MM.1S (cell line): ENCODE measurements at places on chromosomes 2 and 18.

GRCh38 chr2:138219961-138220360 lies 255.7 kb downstream of the HNMT start:
- no peak for DNase-seq

GRCh38 chr2:117820444-117820843 lies 6.0 kb downstream of the DDX18 start:
- no peak for DNase-seq

DNA sequence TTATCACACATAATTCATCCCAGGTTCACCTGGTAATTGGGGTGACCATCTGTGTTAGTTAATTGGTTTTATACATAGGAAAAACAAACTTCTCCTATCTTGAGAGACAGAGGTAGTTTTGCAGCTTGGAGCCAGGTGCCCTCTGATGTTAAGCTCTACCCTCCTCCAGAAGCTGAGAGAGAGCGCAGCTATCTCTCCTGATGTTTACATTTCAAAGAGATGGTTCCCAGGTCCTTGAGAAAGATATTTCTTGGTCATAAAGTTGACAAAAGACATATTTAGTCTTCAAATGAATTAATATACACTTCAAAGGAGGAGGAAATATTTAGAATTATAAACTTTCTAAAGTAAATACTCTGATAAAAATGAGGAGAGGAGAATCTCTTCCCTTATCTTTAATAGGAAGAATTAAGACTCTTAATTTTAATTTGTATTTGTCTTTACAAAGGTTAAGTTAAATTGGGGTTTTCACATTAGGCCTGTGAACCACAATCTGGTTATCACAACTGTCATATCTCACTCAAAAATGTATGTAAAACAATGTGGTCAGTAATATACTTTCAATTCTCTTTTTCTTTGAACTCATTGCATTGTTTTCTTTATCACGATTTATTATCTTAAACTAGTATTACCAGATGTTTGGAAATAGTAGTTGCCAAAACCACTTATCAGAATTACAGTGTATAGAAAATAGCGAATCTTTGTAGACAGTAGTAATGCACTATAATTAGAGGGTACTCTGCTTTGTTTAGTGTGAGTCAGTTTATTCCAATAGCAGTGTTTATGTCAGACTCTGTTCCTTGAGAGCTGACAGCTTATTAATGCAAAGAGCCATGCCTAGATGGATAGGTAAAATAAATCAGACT lies 26.8 kb downstream of the SERPINB4 start:
- peak; percentile 33 for DNase-seq

GRCh38 chr2:126793885-126794613 lies 104.6 kb upstream of the TEX51 start:
- DNase-seq, result no peak

DNA sequence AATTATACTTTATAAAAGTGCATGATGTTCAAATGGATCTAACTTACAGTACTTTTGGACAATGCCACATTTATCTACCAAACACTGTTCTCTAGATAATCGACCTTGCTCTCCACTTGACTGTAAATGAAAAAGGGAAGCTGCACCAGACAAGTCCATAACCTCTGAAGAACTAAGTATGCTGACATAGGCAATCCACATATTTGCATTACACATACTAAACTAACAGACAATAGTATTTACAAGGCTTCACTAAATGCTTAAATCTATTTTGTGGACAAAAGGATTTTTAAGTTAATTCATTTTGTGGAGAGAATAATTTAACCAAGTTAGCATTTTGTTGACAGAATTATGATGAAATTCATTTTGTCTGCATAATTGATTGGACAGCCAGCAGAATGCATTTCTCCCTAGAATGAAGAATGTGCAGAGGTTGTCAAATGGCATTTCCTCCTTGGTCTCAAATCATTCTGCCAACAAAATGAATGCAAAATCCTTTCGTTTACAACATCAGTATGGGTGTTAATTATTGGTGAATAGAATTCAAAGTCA lies 520.9 kb downstream of the CPS1 start:
- DNase-seq, result peak; percentile 15

DNA sequence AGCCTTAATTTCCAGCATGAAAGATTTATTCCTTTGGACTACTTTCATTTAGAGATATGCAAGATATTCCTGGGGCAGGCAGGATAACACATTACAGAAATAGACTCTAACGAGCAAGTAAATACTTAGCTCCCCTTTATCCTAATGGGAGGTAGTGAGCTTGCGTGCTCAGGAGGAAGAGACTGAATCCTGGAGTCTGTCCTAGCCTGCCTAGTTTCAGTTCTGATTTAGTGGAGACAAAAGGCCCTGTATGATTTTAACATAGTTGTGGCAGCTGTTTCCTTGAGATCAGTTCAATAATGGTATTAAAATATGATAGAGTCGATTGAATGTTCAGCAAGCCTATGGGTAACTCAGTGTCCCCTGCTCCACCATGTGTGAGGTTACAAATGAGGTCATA lies 109.5 kb downstream of the FMNL2 start:
- no peak for DNase-seq

DNA sequence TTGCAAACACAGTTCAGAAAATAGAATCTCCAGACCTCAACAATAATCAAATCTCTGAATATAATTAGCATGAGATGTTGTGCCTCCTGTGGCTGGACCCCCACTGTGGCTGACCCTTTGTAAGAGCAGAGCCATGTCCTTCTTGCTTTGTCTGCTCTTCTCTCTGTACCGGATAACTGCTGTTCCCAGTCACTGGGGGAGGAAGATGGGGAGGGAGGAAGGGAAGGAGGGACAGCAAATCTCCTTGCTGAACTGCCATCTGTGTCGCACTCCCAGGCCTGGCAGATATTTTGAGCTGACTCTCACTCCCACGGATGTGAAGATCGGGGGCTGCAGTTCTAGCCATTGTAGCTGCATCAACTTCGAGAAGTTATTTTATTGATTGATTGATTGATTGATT lies 319.0 kb upstream of the CXCR4 start:
- DNase-seq, result no peak

GRCh38 chr18:13481331-13481730 lies 245.0 kb downstream of the FAM210A start:
- no peak for DNase-seq

DNA sequence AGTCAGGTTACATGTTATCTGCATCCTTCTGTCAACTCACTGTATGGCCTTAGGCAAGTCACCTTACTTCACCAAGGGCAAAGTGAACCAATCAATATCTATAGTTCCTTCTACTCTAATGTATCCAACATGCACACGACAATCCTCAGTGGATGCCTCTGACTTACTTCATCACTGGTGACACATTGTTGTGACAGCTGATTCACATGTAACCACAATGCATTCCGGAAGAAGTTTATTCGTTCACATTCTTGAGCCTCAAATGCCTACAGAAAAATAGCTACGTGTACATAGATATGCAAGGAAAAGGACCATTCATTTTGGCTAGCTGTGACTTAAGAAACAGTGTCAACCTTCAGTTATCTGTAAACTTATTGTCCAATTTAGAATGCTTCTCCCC lies 26.3 kb upstream of the EPG5 start:
- DNase-seq, result no peak

GRCh38 chr2:103144837-103145236 lies 383.0 kb downstream of the TMEM182 start:
- DNase-seq, result no peak

DNA sequence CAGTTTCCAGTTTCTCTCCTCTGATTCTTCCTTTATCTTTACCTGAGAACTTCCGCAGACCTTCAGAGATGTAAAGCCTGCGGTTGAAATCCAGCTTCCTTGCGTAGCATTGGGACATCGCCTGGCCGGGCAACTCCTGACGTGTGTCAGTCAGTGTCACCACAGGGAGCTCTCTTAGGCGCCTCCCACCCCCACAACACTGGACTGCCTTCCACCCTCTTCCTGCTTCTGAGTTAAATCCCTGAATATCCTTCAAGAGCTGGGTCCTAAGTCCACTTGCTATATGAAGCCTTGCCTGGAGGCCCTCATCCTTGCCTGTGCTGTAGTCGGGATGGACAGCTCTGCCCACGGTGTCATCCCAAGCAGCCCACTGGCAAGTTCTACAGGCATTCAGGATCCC lies 179.4 kb downstream of the SEPTIN10 start:
- DNase-seq, result no peak

DNA sequence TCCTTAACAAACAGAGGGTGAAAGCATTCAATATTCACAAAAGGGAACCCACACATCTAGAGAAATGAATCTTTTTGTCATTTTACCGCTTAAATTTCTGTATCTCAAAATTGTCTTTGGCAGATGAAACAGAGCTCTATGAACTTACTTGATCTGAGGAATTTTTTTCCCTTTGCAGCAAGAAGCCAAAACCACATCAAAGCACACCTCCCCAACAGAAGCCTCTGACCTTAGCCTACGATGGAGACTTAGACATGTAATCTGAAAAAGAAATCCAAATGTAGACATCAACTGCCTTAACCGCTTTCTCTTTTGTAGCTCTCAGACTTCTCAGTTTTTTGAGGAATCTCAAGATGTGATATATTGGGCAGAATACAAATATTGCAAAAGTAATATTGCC lies 287.9 kb upstream of the HNMT start:
- no peak for DNase-seq

- no peak for DNase-seq
Measured at GRCh38 chr2:8306530-8307351, 375.1 kb upstream of the ID2 start.

- no peak for DNase-seq
Measured at GRCh38 chr18:72623444-72623843, 79.3 kb upstream of the CBLN2 start.

- no peak for DNase-seq
Measured at GRCh38 chr18:58829263-58829662, 35.4 kb upstream of the ZNF532 start.

- no peak for DNase-seq
Measured at GRCh38 chr2:119859528-119859927, 99.8 kb downstream of the PTPN4 start.

DNA sequence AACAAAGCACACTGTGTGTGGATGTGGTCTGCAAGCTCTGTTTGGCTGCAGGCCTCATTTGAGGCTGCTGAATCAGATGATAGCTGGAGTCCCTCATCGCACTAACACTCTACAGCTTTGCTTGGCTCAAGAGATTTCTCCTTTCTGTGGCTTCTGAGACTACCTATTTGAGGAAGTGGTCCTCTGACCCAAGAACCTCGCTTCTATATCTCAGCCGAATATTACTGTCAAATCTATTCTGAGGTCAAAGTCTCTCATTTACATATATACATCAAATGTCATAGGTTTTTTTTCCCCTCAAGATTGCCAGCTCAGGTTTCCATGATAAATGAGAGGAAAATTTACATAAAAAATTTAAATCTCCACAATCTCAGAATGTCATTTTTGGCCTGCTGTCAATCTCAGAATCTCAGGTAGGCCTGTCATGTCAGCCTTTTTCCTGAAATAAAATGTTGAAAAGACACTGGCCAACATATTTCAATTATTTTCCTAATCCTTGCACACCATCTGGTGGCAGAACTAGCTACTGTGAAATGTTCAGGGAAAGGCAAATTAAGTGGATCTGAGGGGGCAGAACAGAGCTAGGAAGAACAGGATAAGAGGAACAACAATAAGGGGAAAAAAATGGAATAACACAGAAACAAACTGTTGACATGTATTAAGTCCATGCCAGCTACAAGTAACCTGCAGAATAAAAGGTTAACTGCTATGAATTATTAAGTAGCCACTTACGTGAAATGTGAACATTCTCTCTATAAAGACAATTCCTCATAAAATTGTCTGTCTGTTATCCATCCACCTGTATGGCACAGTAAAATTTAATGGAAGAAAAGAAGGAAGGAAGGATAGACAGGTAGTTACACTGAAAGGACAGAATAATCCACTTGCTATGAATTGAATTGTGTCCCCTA lies 39.3 kb downstream of the AP1S3 start:
- DNase-seq, result no peak

- no peak for DNase-seq
Measured at GRCh38 chr2:208586516-208586915, 179.9 kb downstream of the PTH2R start.

DNA sequence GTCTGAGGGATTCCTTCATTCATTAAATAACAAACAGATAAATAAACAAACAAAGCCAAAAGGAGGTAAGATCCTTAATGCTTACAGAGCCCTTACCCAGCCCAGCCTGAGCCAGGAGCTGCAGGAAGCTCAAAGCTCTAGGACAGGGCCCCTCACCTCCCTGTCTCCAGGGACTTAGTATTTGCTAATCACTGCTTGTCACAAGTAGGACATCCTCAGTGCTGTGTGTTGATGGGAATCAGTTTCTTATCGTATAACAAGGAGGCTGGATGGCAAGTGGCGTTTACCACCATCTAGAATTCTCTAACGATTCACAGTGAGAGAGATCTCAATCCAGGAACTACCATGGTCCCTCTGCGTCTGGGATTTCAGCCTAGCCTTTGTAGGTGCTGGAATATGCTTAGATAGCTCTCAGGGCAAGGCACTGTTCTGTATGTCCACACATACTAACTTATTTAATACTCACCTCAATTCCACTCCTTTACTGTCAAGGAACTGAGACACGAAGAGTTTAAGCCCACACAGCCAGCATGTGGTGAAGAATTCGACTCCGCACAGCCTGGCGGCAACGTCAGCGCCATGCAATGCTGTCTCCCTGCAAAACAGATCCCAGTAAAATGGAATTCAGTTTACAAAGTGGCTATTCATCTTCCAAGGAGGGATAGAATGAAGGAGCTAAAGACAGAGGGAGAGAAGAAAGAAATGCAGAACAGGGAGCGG lies 164.8 kb downstream of the MYCN start:
- no peak for DNase-seq
